ENCODE measurements at places on chromosomes 13 and 19. TPM values are rescaled to one million over a fixed set of nuclear protein-coding genes. Genes with fewer than 3 reads are reported as not detected.

DNA sequence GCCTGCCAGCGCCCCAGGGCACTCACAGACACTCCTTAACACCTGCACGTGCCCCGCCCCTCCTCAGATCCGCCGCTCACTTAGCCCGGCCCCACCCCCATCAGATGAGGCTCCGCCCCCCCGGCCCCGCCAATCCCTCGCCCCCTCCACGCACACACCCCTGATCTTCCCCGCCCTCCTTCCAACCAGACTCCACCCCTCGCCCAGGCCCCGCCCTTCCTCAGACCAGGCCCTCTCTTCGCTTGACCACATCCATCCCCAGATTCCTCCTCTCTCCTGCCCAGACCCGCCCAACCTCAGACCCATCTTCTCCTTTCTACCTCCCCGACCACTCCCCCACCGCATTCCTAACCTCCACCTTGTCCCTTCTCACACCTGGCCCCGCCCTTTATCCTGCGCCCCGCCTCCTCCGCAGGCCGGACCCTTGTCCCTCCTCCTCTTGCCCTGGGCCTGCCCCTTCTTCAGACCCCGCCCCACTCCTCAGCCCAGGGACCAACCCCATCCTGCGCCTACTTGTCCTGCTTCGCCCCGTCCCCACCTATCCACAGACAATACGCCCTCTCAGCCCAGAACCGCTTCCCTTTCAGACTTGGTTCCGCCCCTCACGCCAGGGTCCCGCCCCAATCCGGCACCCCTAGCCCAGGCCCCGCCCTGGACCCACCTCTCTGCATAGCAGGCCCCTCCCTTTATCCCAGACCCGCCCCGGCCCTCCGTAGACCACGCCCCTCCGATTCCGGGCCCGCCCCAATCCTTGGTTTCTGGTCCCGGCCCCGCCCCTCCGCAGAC, 452 bp upstream of the KLHL26 start:
- DNase-seq, result peak; percentile 99

DNA sequence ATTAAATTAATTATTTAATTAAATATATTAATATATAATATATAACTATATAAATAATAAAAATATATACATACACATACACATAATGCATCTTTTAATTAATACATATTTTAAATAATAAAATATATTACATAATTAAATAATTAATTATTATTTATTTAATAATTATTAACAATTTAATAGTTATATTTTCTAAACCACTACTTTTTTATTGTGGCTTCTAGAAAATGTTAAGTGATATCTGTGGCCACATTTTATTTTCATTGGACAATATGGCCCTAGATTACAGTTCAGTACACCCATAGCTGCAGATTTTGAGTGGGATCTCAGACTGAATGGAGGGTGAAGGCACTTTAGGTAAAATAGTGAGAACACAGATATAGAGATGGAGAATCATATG, 335.7 kb downstream of the NALCN start:
- DNase-seq, result no peak

Gene KLK6
- not detected for total RNA-seq

- DNase-seq, result no peak
Measured at GRCh38 chr19:50932690-50933083, 20.2 kb downstream of the KLK5 start.

DNA sequence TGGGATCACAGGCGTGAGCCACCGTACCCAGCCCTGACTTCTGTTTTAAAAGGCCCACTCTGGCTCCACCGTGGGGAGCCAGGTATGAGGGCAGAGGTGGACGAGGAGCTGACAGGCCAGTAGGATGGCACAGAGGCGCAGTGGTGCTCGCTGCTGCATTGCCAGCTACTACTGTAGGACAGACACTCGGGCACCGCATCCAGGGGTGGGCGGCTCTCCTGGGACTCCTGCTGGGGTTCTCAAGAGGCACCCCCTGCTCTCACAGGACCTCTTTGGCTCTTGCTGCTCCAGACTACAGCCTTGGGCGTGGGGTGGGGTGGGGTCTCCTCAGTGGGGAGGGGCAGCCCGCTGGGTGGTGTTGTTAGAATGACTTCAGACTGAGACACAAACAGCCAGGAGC, 53.4 kb downstream of the LATS2 start:
- no peak for DNase-seq

Gene ELSPBP1
- total RNA-seq, result not detected

- DNase-seq, result peak; percentile 81
Measured at GRCh38 chr19:10292206-10292788, 2.5 kb downstream of the ICAM5 start.

- peak; percentile 74 for DNase-seq
Measured at GRCh38 chr19:56066152-56067023, 54.7 kb downstream of the ZNF787 start.

DNA sequence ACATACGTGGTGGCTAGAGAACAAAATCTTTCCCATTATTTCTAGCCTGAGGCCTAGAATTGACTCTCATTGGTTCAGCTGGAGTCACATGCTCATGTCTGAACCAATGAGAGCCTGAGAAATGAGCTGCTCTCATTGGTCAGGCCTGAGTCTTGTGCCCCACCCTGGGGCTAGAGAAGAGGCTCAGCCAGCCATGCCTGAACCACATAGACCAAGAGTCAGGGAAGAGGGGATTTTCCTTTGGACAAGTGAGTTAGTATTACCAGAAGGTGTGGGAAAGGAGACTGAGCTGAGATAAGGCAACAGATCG, 6.9 kb downstream of the FXYD5 start:
- DNase-seq, result no peak

GRCh38 chr13:44141725-44142539, 231.7 kb upstream of the SERP2 start:
- DNase-seq, result peak; percentile 93

DNA sequence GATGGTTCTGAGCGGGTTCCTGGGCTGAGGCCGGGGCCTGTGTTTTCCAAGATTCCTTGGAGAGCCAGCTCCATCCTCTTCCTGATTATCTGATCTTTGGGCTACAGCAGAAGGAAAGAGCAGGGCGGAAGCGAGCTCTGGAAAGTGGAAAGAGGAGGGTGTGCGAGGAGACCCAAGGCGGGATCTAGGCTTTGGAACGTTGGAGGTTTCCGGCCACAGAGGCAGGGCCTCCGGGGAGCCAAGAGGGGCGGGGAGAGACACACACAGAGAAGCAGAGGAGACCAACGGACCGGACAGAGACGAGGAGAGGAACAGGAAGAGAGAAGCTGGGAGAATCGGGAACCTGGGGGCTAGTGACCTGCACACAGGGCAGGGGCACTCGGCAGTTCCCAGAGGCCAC, at the start of gene CLEC11A:
TSS of gene CLEC11A (plus strand) at position 296 of the 400 bp plus-strand sequence. CDS start 162 bp downstream, outside the sequence.
- no peak for DNase-seq

DNA sequence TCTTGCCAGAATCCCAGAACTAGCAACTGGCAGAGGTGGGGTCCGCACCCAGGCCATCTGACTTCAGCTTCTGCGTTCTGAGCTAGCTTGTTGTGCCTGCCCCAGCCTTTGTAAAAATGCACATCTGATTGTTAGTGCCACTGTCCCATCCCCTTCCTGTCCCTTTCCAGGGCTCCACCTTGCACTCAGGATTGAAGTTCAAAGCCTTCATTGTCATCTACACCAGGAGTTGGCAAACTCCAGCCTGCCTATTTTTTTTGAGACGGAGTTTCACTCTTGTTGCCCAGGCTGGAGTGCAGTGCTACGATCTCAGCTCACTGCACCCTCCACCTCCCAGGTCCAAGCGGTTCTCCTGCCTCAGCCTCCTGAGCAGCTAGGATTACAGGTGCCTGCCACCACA, 2.9 kb downstream of the THOP1 start:
- no peak for DNase-seq

Gene DHDH
- 1.6 TPM for total RNA-seq

DNA sequence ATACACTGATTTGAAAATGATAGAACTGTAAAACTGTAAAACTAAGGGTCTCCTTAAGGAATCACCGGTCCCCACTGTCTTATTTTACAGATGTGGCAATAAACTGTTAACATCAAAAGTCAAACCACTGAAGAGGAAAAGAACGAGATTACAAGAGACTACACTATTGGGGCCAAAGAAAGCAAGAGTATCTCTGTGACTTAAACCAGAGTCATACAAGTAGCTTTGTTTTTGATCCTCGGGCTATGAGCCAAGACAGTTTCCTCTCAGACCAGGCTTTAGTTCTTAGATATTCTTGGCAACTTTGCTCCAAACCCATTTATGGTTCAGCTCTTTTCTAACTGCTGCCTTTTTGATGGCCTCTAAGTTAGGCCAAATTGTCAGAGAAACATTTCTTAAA, 113.8 kb downstream of the TBC1D4 start:
- DNase-seq, result no peak

DNA sequence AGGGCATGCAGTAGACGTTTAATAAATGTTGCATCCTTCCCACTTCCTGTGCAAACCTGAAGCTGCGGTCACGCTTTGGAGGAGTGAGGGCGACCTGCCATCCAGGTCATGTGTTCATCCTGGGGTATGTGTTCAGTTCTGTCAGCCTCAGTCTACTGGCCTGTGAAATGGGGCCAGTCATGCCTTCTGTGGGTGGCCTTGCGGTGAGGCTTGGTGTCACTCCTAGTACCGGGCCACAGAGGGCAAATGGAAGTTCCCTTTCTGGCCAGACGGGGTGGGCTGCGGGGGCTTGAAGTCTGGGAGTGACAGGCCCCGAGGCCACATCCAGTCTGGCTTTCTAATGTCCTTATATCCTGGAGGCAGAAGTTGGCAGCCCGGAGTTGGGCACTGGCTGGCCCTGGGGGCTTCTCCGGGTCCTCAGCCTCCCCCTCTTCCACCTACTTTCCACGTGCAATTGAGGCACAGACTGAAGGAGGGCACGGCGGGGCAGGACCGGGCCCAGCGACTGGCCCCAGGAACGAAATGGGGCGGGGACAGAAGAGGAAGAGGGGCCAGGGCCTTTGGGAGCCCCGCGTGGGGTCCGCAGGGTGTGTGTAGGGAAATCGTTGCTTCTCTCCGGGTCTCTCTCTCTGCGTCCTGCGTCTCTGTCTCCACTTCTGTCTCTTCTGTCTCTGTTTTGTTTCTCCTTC, 11.1 kb downstream of the PDE4A start:
- peak; percentile 74 for DNase-seq

GRCh38 chr19:13398182-13398581, 108.1 kb downstream of the CACNA1A start:
- no peak for DNase-seq

- DNase-seq, result no peak
Measured at GRCh38 chr13:107124129-107124718, 556.3 kb upstream of the ARGLU1 start.

Gene LILRA5
- not detected for total RNA-seq

DNA sequence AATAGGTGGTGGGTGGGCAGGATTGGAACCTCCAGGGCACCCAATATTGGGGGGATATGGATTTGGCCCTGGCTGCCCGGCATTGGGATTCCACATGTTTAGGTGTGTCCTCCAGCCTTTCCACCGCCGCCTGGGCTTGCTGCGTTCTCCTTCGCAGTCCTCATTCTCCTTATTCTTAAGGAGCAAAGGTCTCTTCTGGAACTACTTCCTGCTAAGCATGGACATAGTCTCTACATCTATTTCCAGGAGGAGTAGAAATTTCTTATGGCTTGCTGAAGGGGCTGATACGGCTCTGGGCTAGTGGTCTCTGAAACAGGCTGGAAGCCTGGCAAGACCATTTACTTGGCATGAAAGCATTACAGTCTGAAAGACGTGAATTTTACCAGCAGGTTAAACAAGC, 9.2 kb upstream of the FCGBP start:
- DNase-seq, result no peak

GRCh38 chr13:30466358-30466714, 600 bp upstream of the HMGB1 start:
- DNase-seq, result peak; percentile 53

Gene CYP4F8
- total RNA-seq, result not detected

DNA sequence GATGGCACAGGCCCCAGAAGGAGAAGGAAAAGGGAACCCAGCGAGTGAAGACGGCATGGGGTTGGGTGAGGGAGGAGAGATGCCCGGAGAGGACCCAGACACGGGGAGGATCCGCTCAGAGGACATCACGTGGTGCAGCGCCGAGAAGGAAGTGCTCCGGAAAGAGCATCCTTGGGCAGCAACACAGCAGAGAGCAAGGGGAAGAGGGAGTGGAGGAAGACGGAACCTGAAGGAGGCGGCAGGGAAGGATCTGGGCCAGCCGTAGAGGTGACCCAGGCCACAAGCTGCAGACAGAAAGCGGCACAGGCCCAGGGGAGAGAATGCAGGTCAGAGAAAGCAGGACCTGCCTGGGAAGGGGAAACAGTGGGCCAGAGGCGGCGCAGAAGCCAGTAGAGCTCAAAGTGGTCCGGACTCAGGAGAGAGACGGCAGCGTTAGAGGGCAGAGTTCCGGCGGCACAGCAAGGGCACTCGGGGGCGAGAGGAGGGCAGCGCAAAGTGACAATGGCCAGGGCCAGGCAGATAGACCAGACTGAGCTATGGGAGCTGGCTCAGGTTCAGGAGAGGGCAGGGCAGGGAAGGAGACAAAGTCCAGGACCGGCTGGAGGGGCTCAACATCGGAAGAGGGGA, 1.1 kb downstream of the PPP1R12C start:
- DNase-seq, result peak; percentile 70

Gene ABCA7
- 76.6 TPM for total RNA-seq

DNA sequence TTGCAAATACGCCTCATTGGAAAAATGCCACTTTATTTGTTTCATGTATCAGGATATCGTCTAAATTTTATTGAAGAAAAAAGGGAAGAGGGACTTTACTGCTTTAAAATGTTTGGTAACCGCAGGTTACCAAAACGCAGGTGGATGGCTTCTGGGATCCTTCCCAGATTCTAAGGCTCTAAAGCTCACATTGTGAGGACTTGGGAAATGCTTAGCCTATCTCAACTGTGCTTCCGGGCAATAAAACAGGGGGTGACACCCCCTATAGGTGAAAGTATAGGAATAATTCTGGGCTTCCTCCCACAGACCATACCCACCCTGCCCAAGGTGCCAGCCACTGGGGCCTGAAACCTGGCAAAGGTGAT, 73.2 kb upstream of the IPO5 start:
- no peak for DNase-seq

- no peak for DNase-seq
Measured at GRCh38 chr19:20858861-20859260, 64.2 kb upstream of the ZNF85 start.

DNA sequence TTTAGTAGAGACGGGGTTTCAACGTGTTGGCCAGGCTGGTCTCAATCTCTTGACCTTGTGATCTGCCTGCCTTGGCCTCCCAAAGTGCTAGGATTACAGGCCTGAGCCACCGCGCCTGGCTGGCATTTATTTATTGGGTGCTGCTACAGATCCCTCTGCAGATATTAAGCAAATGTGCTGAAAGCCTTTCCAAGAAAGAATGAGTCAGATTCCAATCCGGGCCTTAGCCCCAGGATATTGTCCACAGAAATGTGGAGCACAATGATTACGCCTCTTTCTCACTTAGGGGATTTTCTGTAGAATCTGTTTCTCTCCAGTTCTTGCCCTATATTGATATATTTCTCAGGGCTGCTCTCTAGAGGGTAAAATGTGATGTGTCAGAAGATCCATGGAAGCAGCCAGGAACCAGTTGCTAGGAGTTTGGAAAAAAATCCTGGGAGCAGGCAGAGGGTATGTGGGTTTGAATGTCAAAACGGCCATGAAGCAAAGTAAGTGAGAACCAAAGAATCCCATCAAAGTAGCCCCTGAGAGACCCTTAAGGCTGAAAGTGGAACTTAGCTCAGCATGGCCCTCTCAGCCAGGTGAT, 24.8 kb upstream of the IGFL4 start:
- DNase-seq, result no peak

Measured in activated CD8-positive, alpha-beta T cell treated with anti-CD3 and anti-CD28 coated beads, Interleukin-2, amount 10 ng/mL, durations not matched to agents 7 days and 5 days (primary cell).